HTR-8/SVneo (cell line): ENCODE measurements at places on chromosomes 1 and 21.

DNA sequence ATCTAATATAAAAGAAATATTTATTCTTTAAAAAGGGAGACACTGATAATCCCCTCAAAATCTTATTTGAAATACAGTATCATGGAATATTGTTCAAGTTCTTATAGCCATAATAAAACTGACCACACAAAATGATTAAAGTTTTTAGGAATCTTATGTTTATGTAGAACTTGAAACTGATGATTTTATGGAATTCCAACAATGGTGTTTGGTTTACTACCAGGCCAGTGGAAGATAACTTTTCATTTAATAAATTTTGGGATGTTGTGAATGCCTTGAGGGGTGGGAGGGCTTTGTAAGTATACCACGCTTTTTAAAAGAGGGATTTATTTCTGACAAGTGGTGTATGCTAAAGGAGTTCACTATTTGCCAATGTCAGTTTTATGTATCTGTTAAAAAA is 87.7 kb downstream of the RAB3GAP2 start:
- no peak for DNase-seq

DNA sequence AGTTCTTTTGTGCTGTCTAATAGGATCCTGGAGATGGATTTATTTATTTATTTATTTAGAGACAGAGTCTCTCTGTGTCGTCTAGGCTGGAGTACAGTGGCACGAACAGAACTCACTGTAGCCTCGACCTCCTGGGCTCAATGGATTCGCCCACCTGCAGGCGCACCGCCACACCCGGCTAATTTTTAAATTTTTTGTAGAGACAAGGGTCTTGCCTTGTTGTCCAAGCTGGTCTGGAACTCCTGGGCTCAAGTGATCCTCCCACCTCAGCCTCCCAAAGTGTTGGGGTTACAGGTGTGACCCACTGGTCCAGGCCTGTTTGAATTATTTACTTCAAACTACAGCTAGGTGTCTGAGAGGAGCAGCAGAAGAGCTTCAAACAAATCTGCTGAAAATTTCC is 9.6 kb upstream of the SPEN start:
- DNase-seq = no peak

DNA sequence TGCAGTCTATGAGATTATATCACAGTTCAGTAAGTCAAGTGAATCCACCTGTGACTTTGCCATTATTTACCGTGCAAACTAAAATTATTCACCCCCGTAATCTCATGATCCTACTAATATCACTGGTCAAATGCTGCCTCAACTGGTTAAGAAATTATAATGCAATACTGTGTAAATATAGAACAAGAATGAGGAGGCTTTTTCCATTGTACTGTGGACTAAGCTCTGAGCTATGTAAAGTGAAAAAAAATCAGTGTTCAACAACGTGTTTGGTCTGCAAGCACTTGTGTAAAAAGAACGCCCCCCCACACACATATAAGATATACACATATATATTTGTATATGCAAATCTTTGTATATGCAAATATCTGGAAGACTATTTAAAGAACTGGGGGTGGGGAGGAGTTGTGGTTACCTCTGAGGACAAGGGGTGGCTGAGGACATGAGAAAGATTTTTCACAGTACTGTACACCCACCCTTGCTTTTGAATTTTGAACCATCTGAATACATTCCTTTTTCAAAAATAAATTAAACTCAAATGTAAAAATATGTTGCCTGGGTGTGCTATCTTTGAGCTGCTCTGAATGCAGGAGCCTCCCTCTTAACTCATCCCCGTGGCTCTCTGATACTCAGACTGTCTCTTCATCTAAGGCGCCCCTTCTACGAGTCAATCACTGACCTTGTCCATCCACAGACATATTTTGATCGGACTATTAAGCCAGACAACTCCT is 57.0 kb downstream of the PTP4A2 start:
- DNase-seq = no peak

GRCh38 chr1:70979881-70980280 is 67.7 kb downstream of the PTGER3 start:
- DNase-seq = no peak

- no peak for DNase-seq
These were observed 88.5 kb upstream of the ETV3 start for GRCh38 chr1:157226739-157227138.

- DNase-seq = no peak
These were observed 56.7 kb downstream of the HSF2BP start for GRCh38 chr21:43602266-43603232.

DNA sequence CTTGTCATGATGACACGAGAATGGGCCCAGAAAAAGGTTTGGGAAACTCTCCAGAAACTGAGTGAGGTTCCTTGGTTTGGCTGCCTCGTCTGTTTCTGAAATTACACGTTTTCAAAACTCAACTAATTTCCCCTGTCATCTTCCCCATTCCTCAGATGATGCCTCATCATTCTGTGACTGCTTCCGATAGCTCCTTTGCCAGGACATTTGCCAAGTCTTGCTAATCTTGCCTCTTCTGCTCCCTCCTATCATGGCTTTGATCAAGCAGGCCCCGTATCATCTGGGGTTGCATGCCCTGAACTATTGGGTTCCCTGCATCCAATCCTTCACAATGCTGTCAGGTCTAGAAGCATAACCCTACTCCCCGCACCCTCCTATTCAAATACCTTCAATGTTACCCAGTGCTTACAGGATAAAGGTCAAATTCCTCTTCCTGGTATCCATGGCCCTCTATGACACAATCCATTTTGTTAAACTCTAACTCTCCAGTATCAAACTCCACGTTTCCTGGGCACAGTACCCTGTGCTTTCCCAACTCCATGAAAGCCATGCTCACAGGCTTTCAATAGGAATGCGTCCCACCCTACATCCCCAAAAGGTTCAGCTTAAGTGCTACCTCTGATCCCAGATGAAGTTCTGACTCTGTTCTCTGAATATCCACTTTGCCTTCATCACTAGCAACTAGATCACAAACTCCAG is 22.2 kb upstream of the TMEM200B start:
- DNase-seq = no peak
